Umbilical cord (tissue), 2 donors: ENCODE measurements at places on chromosomes 11 and 22.

DNA sequence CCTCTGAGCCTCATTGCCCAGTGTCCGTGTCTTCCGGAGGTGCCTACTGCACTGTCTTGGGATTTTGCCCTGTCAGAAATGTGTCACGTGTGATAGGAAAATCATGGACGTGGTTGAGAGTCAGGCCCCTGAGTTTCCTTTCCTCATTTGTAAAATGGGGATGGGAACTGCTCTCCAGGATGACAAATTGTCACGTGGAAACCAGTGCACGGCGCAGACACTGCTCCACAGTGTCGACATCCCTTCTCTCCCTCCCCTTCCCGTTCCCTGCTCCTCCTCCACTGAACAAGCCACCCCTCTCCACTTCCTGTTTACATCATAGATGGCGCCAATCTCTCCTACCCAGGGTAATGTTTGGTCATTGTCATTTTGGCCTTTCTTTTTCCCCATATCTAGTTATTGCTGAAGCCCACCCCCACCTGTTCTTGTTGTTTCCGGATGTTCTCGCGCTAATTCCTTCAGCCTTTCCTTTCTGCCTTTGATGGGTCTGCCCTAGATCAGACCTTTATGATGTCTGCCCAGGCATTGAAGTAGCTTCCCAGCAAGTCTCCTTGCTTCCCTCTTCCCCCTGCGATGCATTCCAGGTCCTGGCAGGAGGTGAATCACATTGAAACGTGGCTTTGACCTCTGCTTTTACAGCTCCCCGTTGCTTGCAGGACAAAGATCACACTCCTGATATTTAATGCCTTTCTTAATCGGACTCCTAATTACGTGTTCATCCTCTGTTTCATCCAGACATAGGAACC lies 91.8 kb downstream of the TBC1D22A start:
- DNase-seq, result peak; percentile 38

DNA sequence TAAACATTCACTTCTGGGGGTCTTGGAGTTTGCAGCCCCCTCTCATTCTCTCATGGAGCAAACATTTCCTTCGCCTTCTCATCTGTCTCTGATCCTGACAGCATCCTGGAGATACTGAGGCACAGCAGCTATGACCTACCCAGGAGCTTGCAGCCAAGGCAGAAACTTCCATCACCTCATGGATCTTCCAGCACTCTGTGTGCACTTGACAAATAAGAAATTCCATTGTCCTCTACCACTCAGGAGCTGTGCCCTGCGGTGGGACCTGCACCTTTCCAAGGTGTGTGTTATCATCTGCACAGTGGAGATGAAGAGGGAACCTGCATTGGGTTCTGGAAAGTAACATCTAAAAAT lies 49.1 kb downstream of the GGTLC2 start:
- no peak for DNase-seq

DNA sequence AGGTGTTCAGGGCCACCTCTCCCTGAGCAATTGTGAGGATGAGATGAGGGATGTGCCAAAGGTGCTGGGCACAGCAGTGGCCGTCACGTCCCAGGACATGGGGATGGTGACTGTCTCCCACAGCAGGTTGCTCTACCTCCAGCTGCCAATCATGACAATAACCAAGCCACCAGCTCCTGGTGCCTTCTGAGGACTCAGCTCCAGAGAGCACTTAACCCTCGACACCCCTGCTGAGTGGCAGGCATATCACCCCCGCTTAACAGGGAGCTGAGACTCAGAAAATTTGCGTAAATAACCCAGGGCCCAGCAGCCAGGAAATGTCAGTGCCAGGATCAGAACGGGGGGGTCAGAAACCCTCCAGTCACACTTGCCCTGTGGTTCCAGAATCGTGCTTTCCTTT lies 8.4 kb upstream of the PNPLA5 start:
- DNase-seq, result no peak

- no peak for DNase-seq
Observed at GRCh38 chr11:96413408-96413807, 23.6 kb downstream of the JRKL start.
